Kidney epithelial cell (primary cell): ENCODE measurements at places on chromosomes 7 and 10.

GRCh38 chr7:10855583-10855982, 118.1 kb upstream of the PHF14 start:
- no peak for DNase-seq

DNA sequence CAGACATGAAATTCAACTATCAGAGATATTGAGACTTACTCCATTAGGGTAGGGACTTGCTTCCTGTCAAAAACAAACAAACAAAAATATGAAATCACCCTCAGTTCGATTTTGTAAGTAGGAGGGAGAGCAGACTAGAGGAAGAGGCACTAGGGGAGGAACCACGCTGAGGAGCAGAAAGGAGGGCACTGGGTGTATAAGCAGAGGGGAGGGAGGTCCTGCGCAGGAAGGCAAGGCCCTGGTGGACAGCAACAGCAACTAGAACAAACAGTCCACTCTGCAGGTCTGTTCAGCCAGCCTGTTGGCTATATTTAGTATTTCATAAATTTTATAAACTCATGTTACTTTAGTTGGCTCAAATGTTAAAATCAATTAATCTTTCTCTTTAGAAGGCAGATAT, 937.1 kb upstream of the C7orf33 start:
- no peak for DNase-seq

- DNase-seq, result peak; percentile 65
Measured at GRCh38 chr7:52639981-52640380, 395.5 kb upstream of the POM121L12 start.

- no peak for DNase-seq
Measured at GRCh38 chr7:29953726-29954347, 35.8 kb downstream of the SCRN1 start.

DNA sequence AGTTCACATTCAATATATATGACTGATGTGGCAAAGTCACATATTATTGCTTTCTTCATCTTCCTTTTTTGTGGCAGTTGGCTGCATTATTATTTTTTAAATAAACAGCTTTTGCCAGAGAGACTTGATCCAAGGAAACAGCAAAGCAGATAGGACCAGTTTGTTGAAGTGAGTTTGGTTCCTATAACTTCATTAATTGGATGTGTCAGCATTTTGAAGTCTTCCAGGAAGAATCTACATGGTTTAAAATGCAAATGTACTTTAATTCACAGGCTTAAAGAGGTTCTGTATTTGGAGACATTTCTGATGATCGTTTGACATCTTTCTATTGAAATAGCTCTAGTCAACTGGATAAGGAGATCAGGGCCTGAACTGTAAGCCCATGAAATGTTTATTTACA, 13.2 kb downstream of the UBE2D1 start:
- no peak for DNase-seq
